Activated CD8-positive, alpha-beta memory T cell treated with anti-CD3 and anti-CD28 coated beads, Interleukin-2, amount 50 U/mL, for 48 hours (primary cell): ENCODE measurements at places on chromosomes 7 and 10.

GRCh38 chr7:43694399-43694748 lies 34.9 kb downstream of the COA1 start:
- no peak for DNase-seq

DNA sequence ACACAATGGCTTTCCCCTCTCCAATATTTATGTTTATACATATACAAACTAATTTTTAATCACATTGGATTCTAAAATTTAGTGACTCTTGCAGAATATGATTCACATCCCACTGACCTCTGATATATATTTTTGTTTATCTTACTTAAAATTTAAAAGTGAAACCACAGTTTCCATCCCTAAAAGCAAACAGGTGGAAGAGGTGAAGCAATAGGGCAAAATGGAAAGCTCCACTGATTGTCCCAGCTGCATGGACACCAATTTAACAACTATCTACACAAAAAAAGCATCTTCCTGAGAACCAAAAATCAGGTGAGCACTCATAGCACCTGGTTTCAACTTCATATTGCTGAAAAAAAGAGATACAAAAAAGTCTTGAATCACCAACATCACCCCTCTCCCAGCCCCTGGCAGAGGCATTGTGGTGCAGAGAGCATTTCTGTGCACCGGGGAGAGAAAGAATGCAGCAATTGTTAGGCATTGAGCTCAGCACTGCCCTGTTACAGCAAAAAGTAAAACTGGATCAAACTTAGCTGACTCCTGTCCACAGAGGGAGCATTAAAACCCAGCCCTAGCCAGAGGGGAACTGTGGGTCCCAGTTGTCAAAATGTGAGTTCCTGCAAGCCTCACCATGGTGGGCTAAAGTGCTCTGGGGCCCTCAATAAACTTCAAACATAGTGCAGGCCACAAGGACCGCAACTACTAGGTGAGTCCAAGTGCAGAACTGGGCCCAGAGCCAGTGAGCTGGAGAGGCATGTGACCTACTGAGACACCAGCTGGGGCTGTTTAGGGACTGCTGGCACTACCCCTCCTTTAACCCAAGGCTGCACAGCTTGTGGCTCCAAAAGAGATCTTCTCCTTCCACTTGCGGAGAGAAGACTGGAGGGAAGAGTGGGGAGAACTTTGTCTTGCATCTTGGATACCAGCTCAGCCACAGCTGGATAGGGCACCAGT lies 92.1 kb downstream of the SIRT1 start:
- no peak for DNase-seq

- DNase-seq = no peak
Measured at GRCh38 chr10:79627075-79627474, 16.3 kb downstream of the SFTPA1 start.

DNA sequence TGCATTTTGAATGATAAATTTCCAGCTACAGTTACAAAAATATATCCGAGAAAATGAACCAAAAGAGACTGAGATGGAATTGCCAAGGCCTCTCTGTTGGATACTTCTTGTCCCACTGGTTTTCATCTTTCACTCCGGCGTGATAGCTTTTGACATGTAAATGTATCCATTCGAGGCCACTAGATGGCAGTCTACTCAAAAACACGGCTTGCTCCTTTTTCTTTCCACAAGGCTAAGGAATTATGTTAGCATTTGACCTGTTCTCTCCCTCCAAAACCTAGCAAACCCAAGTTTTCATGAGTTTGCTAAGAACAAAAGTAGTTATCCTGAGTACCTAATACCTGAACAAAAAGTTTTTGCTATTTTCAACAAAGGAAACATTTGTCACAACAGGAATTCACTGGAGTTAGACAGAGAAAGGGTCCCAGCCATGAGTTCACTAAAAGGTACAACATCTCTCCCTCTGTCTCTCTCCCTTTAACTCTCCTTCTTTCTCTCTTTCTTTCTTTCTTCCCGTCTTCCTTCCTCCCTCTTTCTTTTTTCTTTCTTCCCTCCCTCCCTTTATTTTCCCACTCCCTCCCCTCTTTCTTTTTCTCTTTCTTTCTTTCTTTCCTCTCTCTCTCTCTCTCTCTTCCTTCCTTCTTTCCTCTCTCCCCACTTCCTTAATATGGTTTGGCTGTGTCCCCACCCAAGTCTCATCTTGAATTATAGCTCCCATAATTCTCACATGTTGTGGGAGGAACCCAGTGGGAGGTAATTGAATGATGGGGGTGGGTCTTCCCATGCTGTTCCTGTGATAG lies 207.9 kb upstream of the MYO3A start:
- no peak for DNase-seq

DNA sequence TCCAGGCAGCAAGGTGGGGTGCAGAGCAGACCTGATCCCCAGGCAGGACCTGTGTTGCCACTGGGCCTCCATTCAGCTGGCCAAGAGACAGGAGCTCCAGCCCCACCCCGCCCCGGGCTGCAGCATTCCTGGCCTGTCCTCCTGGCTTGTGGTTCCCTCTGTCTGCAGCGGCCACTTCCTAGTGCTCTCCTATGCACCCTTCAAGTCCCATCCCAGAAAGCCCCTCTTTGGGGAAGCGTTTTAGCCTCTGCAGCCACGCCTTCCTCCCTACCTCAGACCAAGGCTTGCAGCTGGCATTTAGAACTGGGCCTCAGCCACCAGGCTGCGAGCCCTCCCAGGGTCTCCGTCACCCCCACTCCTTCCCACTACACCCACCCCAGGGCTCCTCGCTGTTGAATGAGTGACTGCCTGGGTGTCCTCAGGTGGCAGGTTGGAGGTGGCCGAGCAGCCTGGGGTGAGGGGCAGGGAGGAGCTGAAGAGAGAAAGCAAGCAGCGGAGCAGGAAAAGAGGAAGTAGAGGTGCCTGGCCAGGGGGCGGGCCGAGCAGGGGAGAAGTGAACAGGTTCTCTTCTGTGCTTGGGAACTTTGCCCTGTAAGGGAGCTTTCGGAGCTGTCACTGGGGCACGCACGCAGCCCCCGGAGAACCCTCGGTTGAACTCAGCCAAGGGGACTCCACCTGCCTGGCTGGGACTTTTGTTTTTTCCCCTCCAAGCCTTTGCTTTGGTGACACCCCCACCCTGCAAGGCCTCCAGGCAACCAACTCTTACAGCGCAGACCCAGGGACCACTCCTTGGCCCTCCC lies 109.1 kb upstream of the TNRC18 start:
- DNase-seq = peak; percentile 78

GRCh38 chr10:24010436-24010970 lies 198.4 kb upstream of the KIAA1217 start:
- no peak for DNase-seq

GRCh38 chr10:58457761-58458616 lies 54.7 kb upstream of the BICC1 start:
- no peak for DNase-seq

GRCh38 chr10:131532745-131533341 lies 221.3 kb upstream of the TCERG1L start:
- no peak for DNase-seq

GRCh38 chr7:80244206-80244916 lies 109.7 kb downstream of the GNAI1 start:
- DNase-seq = no peak

GRCh38 chr10:72027498-72027897 lies 60.9 kb downstream of the SPOCK2 start:
- DNase-seq = no peak

DNA sequence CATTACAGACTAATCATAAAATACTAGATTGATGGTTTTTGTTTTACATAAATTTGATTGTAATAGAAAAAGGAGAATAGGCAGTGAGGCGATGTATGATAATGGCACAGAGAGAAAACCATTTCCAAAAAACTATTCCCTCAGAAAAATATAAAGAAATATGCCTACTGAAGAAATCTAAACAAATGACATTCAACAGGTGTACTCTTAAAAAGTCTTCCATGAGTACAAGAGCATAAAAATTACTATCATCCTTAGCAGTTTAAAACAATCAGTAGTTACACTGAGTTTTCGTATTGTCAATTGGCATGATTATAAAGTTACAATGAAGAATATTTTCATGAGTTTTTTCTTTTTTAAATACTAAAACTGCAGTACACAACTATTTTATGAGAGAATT lies 75.0 kb downstream of the ARHGAP12 start:
- no peak for DNase-seq

DNA sequence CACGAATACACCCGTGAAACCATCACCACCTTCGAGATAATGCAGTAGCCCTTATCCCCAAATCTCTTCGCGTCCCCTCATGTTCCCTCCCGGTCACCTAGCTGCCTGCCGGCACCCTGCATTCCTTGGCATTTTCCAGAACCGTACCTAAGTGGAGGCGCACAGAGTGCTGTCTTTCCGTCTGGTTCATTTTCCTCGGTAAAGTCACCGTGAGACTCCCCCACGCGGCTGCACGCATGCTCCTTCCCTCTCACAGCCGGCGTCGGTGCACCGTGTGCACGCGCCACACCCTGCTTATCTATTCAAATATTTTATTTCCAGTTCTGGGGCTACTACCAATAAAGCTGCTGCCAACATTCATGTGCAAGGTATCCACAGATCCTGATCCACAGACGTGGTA lies 65.5 kb upstream of the NKX6-2 start:
- peak; percentile 15 for DNase-seq

DNA sequence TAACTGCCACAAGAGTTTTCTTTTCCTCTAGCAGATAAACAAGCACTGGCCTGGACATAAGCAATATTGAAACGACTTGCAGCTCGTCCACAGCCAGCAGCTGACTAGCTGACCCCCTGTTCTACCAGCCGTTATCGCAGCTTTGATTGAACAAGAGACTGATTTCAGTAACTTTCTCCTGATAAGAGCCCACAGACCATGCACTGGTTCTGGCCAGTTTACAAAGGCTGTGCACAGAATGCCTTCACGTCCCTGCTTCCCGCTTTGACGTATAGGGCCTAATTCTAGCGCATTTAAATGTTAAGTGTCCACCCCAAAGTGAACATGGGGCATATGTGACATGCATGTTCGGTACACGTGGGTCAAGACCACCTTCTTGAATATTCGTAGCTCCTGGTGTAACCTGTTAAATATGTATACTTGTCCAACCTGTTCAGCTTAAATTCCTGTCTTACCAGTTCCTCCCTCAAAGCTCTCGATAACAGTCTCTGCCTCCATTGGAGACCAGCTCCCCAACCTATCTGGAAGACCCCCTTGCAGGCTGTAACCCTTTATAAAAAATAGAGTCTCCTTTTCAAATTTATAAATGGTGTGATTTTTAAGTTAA lies 69.2 kb downstream of the LYZL1 start:
- DNase-seq = no peak

- DNase-seq = no peak
Measured at GRCh38 chr10:120598386-120598785, 141.4 kb downstream of the PLPP4 start.

DNA sequence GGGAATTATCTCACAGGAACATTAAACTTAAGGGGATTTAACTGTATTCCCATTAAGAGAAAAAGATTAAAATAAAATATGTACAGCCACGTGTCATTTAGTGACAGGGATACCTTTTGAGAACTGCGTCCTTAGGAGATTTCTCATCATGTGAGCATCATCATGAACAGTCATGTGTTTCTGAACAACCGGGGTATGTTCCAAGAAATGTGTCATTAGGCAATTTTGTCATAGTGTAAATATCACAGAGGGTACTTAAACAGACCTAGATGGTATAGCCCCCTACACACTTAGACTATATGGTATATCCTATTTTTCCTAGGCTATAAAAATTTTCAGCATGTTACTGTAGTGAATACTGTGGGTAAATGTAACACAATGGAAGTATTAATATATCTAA lies 840.3 kb downstream of the CNTNAP2 start:
- DNase-seq = no peak

- DNase-seq = no peak
Measured at GRCh38 chr10:96658844-96659243, 61.5 kb downstream of the PIK3AP1 start.

- DNase-seq = no peak
Measured at GRCh38 chr10:126209451-126209850, 178.8 kb downstream of the ADAM12 start.

DNA sequence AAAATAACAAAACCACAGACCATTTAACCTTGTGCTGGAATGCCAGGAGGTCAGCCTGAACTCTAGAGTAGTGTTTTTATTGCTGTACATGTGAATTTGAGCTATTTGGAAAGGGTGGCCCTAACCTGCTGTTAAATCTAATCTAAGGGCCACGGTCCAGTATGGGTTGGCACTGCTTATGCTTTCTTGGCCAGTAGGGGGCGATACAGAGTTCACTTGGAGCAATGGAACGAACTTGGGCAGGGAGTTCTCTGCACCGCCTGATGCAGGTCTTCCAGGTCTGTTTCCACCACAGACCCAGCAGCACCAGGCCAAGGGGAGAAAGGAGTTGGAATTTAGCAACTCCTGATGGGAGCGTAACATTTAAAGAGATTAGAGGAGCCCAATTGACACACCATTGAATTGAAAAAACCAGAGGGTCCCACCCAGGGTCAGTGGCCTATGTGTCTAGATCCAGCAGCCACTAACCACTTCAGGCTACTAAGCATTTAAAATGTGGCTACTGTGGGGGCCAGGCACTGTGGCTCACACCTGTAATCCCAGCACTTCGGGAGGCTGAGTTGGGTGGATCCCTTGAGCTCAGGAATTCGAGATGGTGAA lies 75.7 kb upstream of the EFCAB10 start:
- DNase-seq = peak; percentile 86

GRCh38 chr7:132646052-132646451 lies 69.8 kb upstream of the PLXNA4 start:
- DNase-seq = no peak

DNA sequence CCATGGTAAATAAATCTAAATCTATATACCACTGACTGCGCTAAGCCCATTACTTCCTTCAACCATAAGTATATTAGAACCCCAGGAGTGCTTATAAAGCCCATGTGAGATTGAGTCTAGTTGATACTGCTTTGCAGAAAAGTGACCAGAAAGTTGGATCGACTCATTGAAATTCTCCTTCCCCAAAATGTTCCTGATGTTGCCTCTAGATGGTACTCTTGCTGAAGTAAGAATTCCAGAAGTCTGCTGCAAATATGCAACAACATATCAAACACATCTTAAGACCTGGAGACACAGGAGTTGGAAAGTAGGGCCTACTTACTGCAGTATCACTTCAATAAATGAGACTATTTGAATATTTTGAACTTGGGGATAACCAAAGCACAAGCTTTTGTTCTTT lies 550.8 kb downstream of the IPMK start:
- DNase-seq = no peak

DNA sequence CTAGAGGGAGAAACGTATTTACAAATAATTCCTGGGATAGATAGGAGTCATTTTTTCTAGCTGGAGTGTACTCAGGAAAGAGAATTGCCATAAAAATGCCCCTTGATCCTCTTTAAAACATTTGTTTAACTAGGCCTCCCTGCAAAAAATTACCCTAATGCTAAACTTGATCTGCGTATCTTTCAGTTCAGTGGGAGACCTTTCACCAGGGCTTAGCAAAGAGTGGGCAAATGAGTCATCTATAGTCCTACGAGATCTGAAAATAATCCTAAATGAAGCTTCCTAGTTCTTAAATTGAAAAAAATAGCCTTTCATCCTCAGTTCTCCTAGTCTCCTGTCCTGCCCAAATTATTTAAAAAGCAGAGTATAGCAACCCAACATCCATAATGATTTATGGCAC lies 198.6 kb upstream of the FRMD4A start:
- DNase-seq = no peak

DNA sequence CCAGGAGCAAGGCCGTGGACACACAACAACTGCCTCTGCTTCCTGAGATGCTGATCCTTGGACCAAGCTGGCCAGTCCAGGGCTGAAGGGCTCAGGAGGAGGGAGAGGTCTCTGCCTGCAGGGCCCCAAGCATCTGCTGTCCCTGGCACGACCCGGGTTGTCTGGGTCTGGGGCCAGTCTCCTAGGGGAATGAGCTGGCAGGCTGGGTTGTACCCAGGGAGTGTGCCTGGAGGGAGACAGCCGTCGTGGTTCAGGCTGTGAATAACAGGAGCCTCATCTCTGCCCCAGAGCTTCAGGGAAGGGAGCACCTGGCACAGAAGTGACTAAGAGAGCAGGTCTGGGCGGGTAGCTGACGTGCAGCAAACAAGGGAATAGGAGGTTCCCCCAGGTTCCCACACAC lies 17.9 kb upstream of the SERPINE1 start:
- no peak for DNase-seq
